Neural crest cell (in vitro differentiated cells): ENCODE measurements at places on chromosomes 16 and 17. TPM values are rescaled to one million over a fixed set of nuclear protein-coding genes. Genes with fewer than 3 reads are reported as not detected.

GOT2 gene
- total RNA-seq, result 128 and 133 TPM in 2 replicates

GRCh38 chr17:48894886-48895285 lies 2.3 kb downstream of the ATP5MC1 start:
- no peak overlapping the region for H3K27ac ChIP-seq
- H3K4me3 ChIP-seq, result peak overlapping the region; percentile 56
- no peaks in the 10 kb centered on the region for H3K36me3 ChIP-seq
- H3K27me3 ChIP-seq, result peaks cover 3% of the 10 kb centered on the region
- peaks cover 28% of the 10 kb centered on the region for H3K4me1 ChIP-seq

DNA sequence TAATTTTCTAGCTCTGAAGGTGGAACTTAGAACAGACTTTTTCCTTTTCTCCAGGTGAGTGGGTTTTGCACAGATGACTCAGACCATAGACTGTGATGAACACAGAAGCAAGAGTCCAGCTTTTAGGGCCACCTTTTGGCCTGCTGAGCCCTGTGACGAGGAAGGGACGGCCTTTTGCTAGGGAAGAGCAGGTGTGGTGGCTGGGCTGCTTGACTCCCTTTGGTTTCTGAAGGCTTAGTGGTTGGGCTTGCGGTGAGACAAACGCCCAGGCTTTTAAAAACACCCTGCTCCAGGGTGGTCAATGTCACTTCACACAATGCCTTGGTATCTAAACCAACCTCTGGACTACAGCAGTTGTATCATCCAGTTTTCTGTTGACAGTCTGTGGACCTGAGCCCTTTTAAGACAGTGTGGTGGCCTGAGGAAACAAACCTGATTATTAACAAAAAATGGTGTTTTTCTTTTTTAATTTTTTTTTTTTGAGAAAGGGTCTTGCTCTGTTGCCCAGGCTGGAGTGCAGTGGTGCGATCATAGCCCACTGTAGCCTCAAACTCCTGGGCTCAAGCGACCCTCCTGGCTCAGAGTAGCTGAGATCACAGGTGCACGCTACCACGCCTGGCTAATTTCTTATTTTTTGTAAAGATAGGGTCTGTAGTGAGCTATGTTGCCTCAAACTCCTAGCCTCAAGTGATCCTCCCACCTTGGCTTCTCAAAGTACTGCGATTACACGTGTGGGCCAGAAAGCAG lies 134.0 kb downstream of the SNX29 start:
- peaks cover 24% of the 10 kb centered on the region for H3K4me1 ChIP-seq
- no peak overlapping the region for H3K4me3 ChIP-seq
- peaks cover 37% of the 10 kb centered on the region for H3K27me3 ChIP-seq
- peaks cover 2% of the 10 kb centered on the region for H3K36me3 ChIP-seq

GRCh38 chr16:88452482-88453216 lies 431 bp upstream of the ZFPM1 start:
- H3K27me3 ChIP-seq, result peaks cover 32% of the 10 kb centered on the region
- DNase-seq, result peak; percentile 99
- H3K4me3 ChIP-seq, result peak overlapping the region; percentile 88
- H3K4me1 ChIP-seq, result peaks cover 5% of the 10 kb centered on the region

GPR139 gene
- not detected in 2 replicates for total RNA-seq

DNA sequence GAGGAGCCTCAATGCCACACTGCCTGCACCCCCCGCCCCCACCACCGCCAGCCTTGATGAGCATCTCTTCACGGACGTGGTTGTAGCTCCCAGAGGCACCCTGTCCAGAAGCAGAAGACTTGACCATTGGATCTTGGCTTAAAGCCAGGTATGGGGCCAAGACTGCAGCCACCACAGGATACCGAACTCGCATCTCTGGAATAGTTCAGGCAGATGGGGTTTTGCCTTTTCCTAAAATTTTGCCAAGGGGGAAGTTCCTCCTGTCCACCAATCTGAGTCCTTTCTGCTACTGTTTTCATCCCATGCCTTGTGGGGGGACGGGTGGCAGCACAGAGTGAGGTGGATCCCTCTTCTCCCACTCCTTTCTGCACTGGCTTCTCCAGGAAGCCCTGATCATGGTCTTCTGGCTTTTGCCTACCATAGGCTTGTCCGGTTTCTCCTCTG lies 939 bp downstream of the CORO6 start:
- H3K27me3 ChIP-seq, result peaks cover 67% of the 10 kb centered on the region
- peak overlapping the region; percentile 87 for H3K4me3 ChIP-seq
- DNase-seq, result no peak
- no peaks in the 10 kb centered on the region for H3K36me3 ChIP-seq

GRCh38 chr16:990516-991291 lies 9.1 kb downstream of the SOX8 start:
- peak overlapping the region; percentile 97 for H3K27ac ChIP-seq
- H3K4me1 ChIP-seq, result peaks cover 12% of the 10 kb centered on the region
- H3K27me3 ChIP-seq, result peaks cover 11% of the 10 kb centered on the region
- H3K4me3 ChIP-seq, result peak overlapping the region; percentile 87
- no peak for DNase-seq

GRCh38 chr17:35891269-35891668 lies 11.1 kb upstream of the CCL5 start:
- no peak for DNase-seq
- H3K4me3 ChIP-seq, result no peak overlapping the region
- no peaks in the 10 kb centered on the region for H3K36me3 ChIP-seq
- H3K27me3 ChIP-seq, result no peaks in the 10 kb centered on the region

MYH8 gene
- total RNA-seq, result not detected in 2 replicates

DNA sequence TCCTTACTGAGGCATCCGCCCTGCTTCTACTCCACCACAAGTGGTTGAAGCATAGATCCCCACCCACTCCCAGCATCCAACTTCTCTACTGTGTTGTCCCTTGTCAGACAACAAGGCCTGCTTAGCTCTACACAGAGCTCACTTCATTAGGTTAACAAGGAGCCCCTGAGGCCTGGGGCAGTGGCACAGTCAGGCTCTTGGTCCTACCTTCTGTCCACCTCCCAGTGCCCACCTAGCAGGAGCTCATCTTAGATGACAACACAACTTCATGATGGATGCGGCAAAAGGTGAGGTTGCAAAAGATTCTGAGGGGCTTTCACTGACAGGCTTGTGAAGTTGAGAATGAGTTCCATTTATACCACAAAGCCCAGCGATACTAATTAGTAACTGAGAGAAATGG lies 432.0 kb upstream of the CDH5 start:
- peaks cover 2% of the 10 kb centered on the region for H3K36me3 ChIP-seq
- H3K4me1 ChIP-seq, result peaks cover 4% of the 10 kb centered on the region
- H3K27me3 ChIP-seq, result no peaks in the 10 kb centered on the region
- H3K4me3 ChIP-seq, result no peak overlapping the region
- no peak for DNase-seq

SSTR5 gene
- total RNA-seq, result not detected in 2 replicates

- H3K27me3 ChIP-seq, result no peaks in the 10 kb centered on the region
- H3K36me3 ChIP-seq, result peaks cover 27% of the 10 kb centered on the region
- DNase-seq, result no peak
- H3K27ac ChIP-seq, result no peak overlapping the region
- H3K4me3 ChIP-seq, result peak overlapping the region; percentile 34
Observed at GRCh38 chr17:82267575-82268379, 5.7 kb downstream of the CSNK1D start.

- H3K36me3 ChIP-seq, result peaks cover 20% of the 10 kb centered on the region
- DNase-seq, result no peak
- no peak overlapping the region for H3K27ac ChIP-seq
Observed at GRCh38 chr17:57619061-57619937, 125.8 kb downstream of the CCDC182 start.
